Activated T-helper 1 cell treated with anti-CD3 and anti-CD28 coated beads, Interleukin-12 subunit alpha, Interleukin-12 subunit beta, Interleukin-2, Interleukin-4 antibody, amounts not matched to agents 30 ng/mL and 10 ng/mL and 1 ng/mL, durations not matched to agents 14 hours and 24 hours and 36 hours (primary cell): ENCODE measurements at places on chromosomes 3 and 15. TPM values are rescaled to one million over a fixed set of nuclear protein-coding genes. Genes with fewer than 3 reads are reported as not detected.

DNA sequence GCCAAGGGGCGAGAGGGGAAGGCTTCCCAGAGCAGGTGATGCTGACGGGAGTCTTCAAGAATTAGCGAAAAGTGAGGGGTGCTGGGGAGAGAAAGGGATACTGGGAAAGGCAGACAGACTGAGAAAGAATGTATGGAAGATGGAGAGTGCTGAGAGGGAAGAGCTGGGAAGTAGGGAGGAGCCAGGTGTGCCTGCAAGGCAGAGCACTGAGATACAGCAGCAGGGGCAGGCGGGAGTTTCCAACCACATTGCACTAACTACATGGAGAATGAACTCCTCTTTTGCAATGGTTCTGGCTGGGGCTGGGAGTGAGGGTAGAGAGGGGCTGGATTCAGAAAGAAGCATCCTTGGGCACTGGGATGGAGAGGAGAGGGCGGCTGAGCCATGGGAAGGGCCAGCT is 16.0 kb upstream of the CRABP1 start:
- no peak for DNase-seq

DNA sequence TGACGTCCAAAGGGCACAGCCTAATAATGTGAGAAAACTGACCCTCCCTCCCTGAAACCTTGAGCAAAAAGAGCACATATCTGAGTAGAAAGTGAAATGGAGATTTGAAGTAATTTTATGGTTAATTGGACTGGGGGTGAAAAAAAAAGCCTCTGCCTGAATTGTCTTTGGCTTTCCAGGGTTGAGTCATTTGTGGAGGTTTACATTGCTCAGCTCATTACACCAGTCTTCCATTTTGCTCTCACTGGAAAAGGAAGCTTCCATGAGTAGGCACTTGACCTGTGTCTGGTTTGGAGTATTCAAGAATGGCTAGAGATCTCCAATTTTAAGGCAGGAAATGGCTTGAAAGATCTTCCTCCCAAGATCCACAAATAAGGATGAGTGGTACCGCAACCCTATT is 273.9 kb downstream of the PDCD6IP start:
- DNase-seq, result no peak

DNA sequence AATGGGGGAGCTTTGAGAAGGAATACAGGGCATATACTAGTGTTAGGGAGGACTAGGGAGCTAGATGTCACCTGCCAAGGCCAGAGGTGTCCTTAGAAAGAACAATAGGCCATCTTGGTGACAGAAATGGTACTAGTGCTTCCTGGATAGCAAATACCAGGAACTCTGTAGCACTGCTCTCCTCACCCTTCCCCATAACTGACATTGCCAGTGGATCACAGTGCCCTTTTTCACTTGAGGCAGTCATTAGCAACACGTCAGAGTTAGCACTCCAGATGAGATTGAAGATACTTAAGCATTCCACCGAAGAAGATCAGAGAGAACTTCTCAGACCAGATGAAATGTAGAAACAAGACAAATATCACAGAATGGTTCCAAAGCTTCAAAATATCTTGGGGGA is 103.1 kb upstream of the PDZRN3 start:
- DNase-seq, result no peak

DNA sequence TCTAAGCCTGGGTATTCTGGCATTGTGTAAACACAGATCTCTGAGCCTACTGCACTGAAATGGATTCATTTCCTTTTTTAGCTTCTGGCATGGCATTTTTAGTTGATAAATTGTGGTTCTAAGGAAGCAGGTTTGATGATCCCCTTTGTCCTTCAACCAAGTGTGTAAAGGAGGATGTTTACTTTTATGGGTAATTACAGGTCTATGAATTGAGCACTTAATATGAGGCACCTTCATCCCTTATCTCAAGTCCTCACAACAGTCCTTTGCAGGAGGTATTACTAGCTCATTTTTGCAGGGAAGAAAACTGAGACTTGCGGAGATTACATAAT is 30.8 kb upstream of the ZBTB38 start:
- no peak for DNase-seq

GRCh38 chr15:60062826-60063225 is 58.7 kb downstream of the FOXB1 start:
- DNase-seq, result no peak

Gene GOLGA8R
- 1.9 and 2.8 TPM in 2 replicates for total RNA-seq

Gene ISL2
- total RNA-seq, result 1.3 TPM in 2 replicates

Gene MOBP
- total RNA-seq, result not detected in 2 replicates

Gene NOX5
- total RNA-seq, result 0.03 TPM in 1 of 2 replicates, not detected in the other

Gene DUOXA2
- not detected in 2 replicates for total RNA-seq
